Chondrocyte (in vitro differentiated cells): ENCODE measurements at places on chromosomes 6 and 20. TPM values are rescaled to one million over a fixed set of nuclear protein-coding genes. Genes with fewer than 3 reads are reported as not detected.

ZNF334 gene
- total RNA-seq = 4.7 to 6.6 TPM (median 4.8 TPM) in 3 replicates

DNA sequence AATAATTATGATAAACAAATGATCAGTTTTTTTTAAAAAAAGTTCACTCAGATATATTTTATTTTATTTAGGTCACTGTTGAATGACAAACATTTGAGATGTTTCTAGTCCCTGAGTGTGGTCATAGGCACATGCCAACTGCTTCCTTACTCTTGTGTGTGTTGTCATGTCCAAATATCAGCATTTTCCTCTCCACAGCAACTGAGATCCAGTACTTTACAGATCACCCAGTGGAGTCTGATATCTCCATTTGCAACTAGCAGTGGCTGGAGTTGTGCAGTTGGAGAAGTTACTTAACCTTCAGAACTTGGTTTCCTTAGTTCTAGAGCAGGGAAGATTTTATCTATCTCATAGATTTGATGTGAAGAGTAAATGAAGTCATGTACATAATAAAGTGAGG is 101.3 kb downstream of the MYB start:
- DNase-seq = no peak

DNA sequence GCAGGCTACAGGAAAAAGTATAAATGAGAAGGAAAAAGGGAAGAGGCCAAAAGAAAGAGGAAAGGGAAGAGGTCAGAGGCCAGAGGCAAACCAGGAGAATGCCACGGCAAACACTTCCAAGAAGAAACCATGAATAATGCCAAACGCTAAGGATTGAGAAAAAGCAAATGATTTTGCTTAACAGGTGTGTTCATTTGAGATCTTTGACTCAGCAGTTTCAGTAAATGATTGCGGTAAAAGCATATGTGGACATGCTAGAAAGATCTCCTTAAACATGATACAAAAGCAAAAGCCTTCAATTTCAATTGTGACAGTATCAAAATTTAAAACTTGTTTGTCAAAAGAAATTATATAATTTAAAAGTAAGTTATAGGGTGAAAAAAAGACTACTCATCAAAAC is 70.6 kb downstream of the UBE3D start:
- DNase-seq = no peak

GRCh38 chr6:160764847-160765246 is 62.8 kb downstream of the PLG start:
- no peak for DNase-seq

MYLK2 gene
- total RNA-seq = 1.3 to 3.3 TPM (median 2.9 TPM) in 3 replicates

GRCh38 chr6:28136585-28137504 is 4.8 kb upstream of the ZKSCAN8 start:
- DNase-seq = peak; percentile 91

GRCh38 chr6:117564681-117565080 is 37.6 kb downstream of the GOPC start:
- DNase-seq = no peak

OR2H2 gene
- total RNA-seq = not detected in 3 replicates

DNA sequence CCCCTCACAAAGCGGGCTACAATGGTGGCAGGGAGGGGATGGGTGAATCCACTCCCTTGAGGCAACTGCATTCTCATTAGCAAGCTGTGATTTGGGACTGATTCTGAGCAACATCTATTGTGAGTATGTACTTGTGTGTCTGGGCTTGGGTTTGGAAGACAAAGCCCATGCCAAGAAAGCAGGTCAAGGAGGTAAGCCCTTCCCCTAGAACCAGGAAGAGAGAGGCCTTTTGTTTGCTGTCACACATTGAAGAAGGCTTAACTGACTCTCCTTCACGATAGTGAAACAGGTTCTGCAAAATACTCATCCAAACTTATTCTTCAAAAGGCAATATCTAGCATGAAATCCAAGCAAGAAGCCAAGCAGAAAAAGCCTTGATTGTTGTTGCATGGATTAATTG is 403.1 kb upstream of the ID4 start:
- DNase-seq = no peak

OR2J3 gene
- not detected in 3 replicates for total RNA-seq

DNA sequence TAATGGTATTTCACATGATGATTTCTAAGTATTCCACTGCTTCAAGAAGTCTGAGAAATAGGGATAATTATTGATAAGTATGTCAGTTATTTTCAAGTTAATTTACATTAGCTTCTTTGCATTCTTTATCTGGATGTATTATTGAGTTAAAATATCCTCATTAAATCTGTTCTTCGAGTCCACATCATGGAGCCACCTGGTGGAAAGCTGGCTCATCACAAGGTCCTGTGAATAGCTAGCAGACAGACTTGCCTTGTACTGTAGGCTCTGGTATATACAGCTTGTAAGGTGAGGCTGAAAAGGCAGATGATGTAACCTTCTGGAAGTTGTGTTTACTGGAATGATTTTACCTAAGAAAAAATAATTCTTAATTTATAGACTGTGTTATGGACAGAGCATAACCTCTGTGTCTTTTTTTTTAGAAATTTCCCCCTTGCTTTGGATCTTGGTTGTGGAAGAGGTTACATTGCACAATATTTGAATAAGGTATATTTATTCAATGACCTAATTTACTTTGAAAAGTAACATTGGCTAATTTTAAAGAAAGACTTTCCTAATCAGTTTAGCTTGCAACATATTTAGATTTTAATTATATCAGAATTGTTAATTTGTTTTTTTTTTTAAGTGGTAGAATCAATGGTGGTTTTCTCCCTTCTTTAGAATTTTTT is 3.5 kb downstream of the NDUFAF5 start:
- DNase-seq = no peak

- DNase-seq = no peak
Measured at GRCh38 chr6:156976216-156977127, 199.3 kb downstream of the ARID1B start.

DNA sequence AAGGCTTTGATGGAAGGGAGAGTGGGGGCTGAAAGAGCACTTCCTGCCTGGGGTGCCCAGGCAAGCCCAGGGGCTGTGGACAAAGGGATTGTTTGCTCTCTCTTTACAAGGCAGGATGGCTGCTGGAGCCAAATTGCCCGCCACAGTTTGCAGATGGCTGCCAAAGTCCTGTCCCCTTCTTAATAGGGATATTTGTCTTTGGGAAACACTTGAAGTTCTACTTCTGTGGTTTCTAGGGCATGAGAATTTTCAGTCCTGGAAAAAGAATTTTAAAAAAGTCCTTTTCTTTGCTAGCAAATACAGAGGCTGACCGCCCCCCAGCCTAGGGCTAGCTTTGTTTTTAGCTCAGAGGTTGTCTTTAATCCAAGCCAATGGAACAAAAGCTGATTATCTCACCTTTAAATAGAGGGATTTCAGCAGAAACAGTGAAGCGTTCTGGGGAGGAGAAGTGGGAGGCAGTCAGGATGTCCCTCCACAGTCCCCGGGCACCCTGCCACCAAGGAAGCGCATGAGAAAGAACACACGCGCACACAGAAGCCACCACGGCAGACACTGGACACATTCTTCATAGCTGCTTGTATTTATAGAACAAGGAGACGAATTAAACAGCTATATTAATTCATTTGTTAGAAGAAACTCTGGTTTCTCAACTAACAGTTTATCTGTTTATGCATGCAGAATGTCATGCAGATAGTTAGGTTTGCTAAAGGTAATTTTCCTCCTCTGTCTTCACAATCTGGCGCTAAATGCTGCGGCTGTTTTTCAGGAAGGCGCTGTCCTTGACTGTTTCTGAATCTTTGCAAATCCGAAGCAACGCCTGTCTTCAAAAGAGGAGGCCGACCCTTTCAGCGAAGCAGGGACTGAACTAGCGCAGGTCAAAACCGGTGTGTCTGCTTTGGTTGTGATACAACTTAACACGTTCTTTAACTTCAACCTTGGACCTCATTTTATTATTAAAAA is 736.9 kb downstream of the QKI start:
- DNase-seq = no peak

COL9A3 gene
- 8.6 to 11.3 TPM (median 8.9 TPM) in 3 replicates for total RNA-seq

EYA2 gene
- 0.23 to 0.32 TPM in 2 of 3 replicates, not detected in the other for total RNA-seq

GRCh38 chr6:27617700-27618689 is 145.1 kb upstream of the ZNF184 start:
- DNase-seq = no peak

TRIM15 gene
- total RNA-seq = not detected in 3 replicates

GRCh38 chr6:56570413-56571359 is 72.0 kb downstream of the DST start:
- no peak for DNase-seq

GRCh38 chr6:151498327-151498726 is 4.5 kb downstream of the CCDC170 start:
- DNase-seq = no peak

- no peak for DNase-seq
Measured at GRCh38 chr6:36333931-36334725, 2.6 kb downstream of the BNIP5 start.

GRCh38 chr6:88839280-88839679 is 124.1 kb downstream of the RNGTT start:
- no peak for DNase-seq

OSTM1 gene
- total RNA-seq = 76.8 to 90.4 TPM (median 89.0 TPM) in 3 replicates

TP53TG5 gene
- total RNA-seq = not detected in 3 replicates
